ENCODE measurements at places on chromosomes 4 and X.

DNA sequence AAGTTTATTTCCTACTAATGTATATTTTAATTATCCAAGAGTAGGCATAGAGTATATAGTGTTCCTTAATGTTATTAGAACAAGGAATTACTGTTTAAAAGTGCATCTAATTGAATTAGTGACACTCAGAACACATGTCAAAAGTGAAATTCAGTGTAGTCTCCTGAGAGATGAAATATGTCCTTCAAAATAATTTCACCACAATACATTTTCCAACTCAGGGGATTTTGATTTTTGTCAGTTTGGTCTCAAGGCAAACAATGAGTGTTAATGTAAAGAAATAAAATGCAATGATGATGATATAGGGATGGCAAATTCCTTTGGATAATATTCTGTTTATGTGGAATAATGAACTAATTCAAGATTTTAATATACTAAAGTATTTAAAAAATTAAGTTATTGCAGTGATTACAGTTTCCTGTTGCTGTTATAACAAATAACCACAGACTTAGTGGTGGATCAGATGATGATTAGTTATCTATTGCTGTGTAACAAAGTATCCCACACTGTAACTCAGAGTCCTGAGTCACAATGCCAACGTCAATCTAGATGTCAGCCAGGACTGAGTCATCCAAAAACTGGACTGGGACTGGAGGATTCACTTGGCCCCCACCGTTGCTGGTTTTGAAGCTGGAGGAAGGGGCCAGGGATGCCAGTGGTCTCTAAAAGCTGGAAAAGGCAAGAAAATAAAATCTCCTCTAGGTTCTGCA lies 148.0 kb upstream of the SLC7A11 start:
- DNase-seq: no peak

GRCh38 chr4:151687021-151687640 lies 73.7 kb downstream of the GATB start:
- peak; percentile 22 for DNase-seq

DNA sequence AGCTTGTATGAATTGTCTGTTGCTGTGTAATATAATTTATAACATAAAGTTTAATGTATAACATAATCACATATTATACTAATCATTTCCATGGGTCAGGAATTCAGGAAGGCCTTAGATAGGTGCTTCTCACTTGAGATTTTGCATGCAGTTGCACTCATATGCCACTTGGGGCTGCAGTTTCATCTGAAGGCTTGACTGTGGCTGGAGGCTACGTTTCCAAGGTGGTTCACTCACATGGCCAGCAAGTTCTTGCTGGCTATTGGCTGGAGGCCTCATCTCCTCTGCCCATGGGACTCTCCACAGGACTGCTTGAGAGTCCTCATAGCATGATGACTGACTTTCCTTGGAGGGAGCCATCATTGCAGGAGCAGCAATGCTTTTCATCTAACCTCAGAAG lies 53.4 kb upstream of the STX18 start:
- no peak for DNase-seq

GRCh38 chr4:85486425-85487086 lies 11.6 kb downstream of the ARHGAP24 start:
- DNase-seq: peak; percentile 33

DNA sequence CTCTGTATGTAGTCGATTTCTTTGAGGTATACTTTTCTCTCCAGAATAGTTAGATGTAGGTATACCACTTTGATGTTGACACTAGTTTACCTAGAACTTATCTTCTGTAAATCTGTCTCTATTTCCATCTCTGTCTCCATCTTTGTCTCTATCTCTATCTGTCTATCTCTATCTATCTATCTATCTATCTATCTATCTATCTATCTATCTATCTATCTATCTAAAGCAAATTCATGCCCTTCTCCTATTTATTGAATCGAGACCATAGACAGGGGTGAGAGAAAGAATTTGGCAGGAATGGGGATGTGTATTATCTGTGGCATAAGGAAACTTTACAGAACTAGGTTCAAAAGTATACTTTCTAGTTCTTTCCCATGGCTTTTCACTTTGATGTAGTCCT lies 21.4 kb downstream of the HPRT1 start:
- no peak for DNase-seq

- DNase-seq: no peak
Measured at GRCh38 chr4:171710743-171711142, 102.5 kb upstream of the GALNTL6 start.

DNA sequence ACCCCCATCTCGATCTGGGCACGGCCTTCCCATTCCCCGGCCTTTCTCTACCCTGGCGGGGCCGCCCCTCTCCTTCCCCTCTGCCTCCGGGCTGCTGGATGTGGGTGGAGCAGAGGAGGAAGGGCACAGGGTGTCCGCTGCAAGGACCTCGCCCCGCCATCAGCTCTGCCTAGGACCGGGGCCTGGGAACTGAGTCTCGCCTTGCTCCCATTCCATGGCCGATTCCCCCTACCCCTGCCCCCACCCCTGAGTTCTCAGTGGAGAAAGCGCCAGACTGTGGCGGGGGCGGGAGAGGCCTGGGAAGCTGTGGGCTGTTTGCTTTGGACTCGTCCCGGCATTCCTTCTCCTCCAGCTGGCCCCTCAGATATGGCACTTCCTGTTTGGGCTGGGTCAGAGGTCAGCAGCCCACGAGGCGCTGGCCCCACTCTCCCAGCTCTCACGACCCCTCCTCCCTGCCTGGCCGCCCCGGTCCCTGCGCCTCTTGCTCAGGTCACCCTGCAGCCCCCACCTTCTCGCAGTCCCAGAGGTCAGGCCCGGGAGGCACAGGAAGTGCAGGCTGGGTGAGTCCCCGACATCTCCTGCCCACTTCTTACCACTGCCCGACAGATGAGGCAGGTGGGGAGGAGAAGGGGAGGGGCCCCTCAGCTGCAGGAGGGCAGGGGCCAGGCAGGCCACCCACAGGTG lies 6.4 kb upstream of the BGN start:
- no peak for DNase-seq

GRCh38 chrX:108071578-108071977 lies 19.8 kb downstream of the PSMD10 start:
- DNase-seq: no peak

- DNase-seq: no peak
Measured at GRCh38 chr4:182225257-182225852, 17.8 kb upstream of the TENM3 start.

GRCh38 chr4:41652971-41653370 lies 95.6 kb downstream of the PHOX2B start:
- no peak for DNase-seq

- DNase-seq: peak; percentile 61
Measured at GRCh38 chr4:150573534-150573933, 8.4 kb upstream of the MAB21L2 start.

- DNase-seq: no peak
Measured at GRCh38 chrX:132737743-132738142, 220.7 kb downstream of the HS6ST2 start.

DNA sequence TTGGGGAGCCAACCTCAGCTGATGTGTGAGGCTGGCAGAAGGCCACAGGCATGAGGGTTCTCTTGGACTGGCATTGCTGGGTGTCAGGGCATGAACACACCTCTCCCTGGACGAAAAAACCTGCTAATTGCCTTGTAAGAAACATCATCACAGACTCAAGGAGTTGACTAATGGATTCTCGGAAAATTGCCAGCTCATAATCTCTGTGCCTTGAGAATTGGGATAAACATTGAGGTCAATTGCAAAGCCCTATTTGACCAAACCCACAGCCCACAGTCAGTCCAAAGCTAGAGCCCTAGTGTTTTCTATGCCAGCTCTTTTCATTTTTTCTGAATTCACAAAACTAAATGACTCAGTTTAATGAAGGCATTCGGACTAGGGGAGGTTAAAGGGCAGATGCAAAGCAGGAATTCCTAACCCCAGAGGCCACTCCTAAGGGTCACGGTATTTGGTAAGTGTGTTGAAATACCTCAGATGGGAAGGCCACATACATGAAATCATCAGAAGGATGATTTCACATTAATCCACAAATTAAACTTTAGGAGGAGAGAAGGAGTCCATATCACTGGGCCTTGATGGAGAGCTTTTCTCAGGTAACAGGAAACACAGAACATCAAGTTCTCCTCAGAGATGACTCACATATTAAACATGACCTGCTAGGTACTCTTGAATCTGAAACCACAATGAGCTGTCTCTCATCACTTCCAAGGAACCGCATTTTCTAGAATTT lies 39.0 kb upstream of the RASL11B start:
- DNase-seq: peak; percentile 84

- no peak for DNase-seq
Measured at GRCh38 chr4:150258569-150258968, 180.3 kb downstream of the DCLK2 start.

GRCh38 chr4:4306920-4307319 lies 16.9 kb downstream of the ZBTB49 start:
- no peak for DNase-seq

DNA sequence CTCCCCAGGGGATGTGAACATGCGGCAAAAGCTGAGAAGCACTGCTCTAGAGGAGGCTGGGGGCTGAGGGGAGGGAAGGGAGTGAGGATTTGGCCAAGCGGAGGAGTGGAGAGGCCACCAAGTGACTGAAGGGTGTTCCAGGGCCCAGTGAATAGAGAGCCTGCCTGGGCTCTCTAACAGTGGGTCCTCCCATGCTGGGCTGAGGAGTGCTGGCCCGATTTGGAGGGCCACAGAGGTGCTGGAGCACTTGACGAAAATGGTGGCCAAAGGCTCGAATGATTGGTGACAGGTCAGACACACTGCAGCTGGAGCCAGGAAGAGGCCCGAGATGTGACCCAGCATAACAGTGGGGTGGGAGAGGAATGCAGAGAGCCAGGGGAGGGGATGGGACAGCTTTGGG lies 37.5 kb upstream of the MAP3K15 start:
- no peak for DNase-seq

DNA sequence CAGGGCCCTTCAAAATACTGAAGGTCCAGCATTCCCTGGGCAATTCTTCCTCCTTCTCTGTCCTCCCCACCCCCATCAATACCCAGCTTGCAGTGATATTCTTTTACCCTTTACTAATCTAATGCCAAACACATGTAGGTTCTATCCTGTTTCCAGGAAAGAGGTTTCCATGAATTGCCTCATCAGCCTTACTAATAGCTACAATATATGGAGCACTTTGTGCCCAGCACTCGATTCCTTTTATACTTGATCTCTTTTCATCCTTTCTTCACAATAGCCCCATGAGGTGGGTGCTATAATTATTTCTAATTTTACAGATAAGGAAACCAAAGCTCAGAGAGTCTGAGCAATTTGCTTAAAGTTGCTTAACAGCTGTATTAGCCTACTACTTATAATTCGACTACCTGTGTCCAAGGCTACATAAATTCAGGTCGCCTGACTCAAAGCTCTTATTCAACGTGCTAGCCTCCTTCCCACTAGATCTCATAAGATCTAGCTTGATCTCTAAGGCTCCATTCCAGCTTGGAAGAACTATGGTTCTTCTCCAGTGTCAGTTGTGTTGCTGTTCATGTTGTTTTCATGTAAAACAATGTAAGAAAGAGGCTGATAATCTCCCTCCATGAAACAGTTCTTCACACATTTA lies 229.6 kb upstream of the PGRMC2 start:
- peak; percentile 88 for DNase-seq

DNA sequence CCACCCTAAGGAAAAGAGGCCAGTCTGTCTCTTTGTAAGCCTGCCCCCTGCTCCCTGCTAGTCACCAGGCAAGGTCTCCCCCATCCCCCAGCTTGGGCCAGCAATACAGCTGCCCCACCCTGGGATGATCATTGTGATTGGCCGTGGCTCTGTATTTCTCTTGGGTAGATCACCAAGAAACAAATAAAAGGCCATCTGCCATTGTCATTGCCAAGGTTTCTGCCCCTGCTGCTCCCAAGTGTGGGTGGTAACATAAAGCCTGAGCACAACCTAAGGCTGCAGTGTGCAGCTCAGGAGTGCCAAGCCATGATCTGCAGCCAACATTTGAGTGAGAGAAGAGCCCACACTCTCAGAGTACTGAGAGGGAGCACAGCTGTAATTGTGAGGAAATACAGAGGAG lies 241.0 kb upstream of the POF1B start:
- no peak for DNase-seq

DNA sequence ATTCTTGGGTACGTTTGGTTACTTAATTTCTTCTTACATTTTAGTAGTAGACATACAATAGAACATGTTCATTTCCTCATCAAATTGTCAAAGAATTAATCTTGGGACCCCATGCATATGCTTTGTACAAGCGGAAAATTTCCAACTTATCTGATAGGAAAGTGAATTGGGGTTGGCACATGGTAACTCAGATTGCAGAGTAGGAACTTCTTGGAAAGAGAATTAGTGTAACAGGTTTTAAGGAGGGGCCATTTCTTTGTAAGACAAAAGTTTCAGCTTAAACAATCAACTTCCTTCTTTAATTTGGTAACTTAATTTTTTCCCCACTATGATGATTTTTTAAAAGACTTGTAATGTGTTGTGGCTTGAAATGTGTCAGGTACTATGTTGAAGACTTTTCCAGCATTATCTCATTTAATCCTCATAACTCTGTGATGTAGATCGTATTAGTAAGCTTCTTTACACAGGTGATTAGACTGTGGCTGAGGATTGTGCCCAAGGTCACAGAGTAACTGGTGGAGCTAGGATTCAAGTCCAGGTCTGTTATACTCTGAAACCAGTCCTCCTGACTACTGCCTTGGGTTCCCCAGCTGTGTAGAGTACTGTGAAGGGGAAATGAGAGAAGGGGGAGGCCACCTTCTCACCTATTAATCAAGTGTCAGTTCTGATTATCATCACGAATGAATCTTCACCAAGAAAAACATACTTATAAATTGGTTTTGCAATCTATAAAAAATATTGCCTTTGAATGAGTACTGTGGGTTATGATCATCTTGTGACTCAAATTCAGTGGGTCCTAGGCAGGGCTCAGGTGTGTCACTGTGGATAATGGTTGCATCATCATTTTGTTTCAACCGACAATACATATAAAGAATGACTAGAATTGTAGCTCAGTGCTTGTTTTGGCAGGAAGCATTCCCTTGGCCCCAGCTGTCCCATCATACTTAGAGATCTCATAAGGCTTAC lies 4.3 kb downstream of the GK start:
- DNase-seq: peak; percentile 33

GRCh38 chrX:68421636-68422035 lies 11.7 kb downstream of the OPHN1 start:
- peak; percentile 38 for DNase-seq

All from AG10803 (cell line).